ELR (cell line): ENCODE measurements at places on chromosomes 1 and 21.
A peak's percentile ranks its signal among the peaks of the same experiment; 100 is the strongest.

DNA sequence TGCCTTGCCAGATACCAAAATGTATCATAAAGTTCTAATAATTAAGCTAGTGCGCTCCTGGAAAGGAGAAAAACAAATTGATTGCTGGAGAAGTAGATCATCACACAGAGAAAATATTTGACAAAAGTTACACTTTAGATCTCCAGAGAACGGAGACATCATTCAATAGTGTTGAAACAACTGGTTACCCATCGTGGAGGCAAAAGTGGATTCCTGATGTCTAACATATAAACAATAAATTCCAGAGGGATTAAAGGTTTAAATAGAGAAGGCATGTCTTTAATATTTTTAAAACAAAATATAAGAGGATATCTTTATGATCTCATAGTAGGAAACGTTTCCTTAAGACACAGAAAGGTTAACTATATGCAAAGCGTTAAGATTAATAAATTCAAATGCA, 41.0 kb downstream of the NRIP1 start:
- DNase-seq: peak; percentile 36

- no peak for DNase-seq
Measured at GRCh38 chr1:194300776-194301175, 1114.4 kb upstream of the B3GALT2 start.

GRCh38 chr1:20469406-20470076, 16.5 kb downstream of the CAMK2N1 start:
- no peak for DNase-seq

DNA sequence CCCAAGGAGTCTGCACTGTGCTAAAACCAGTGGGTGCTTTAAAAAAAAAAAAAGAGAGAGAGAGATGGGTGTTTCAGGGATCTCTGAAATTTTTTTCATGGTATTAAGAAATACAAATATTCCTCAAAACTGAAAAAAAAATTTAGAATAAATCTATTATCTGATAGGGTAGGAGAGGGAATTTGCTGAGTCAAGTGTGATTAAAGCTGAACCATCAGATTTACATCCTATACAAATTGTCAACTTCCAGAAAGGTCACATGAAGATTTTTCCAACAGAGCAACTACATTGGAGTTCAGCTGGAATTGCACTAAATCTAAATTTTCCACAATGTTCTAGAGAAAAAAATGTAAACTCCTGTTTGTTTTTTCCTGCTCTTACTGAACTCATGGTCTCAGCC, 79.3 kb upstream of the DSCAM start:
- DNase-seq: no peak

DNA sequence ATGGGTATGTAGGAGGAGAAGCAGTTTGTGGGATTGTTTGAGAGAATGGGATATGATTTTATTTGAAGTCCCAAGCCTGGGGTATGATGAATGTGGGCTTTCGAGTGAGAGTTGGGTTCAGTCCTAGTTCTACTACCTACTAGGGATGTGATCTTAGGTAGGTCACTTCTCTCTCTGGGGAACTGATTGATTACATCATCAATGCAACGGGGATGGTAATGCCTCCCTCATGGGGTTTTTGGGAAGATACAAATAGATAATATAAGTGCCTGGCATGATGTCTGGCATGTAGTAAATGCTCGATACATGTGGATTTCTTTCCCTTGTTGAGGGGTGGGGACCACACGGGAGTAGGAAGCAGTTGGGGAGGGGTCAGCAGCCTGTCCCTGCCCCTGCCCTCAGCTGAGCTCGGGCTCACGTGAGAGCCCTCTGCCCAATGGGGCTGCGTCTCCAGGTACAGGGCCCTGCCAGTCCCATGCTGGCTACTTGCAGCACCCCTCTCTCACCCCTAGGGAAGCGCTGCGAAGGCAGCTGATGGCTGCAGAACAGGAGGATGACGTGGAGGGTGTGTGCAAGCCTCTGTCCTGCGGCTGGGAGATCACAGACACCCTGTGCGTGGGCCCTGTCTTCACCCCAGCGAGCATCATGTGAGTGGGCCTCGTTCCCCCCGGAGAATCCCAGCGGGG, 38.7 kb downstream of the AZIN2 start:
- no peak for DNase-seq

- no peak for DNase-seq
Measured at GRCh38 chr1:5628416-5628815, 363.8 kb downstream of the NPHP4 start.

- DNase-seq: no peak
Measured at GRCh38 chr1:109635862-109636200, 16.2 kb downstream of the AMPD2 start.

GRCh38 chr1:201507360-201507675, 395 bp upstream of the CSRP1 start:
- DNase-seq: no peak

- DNase-seq: peak; percentile 28
Measured at GRCh38 chr1:55735106-55735505, 519.9 kb upstream of the USP24 start.

DNA sequence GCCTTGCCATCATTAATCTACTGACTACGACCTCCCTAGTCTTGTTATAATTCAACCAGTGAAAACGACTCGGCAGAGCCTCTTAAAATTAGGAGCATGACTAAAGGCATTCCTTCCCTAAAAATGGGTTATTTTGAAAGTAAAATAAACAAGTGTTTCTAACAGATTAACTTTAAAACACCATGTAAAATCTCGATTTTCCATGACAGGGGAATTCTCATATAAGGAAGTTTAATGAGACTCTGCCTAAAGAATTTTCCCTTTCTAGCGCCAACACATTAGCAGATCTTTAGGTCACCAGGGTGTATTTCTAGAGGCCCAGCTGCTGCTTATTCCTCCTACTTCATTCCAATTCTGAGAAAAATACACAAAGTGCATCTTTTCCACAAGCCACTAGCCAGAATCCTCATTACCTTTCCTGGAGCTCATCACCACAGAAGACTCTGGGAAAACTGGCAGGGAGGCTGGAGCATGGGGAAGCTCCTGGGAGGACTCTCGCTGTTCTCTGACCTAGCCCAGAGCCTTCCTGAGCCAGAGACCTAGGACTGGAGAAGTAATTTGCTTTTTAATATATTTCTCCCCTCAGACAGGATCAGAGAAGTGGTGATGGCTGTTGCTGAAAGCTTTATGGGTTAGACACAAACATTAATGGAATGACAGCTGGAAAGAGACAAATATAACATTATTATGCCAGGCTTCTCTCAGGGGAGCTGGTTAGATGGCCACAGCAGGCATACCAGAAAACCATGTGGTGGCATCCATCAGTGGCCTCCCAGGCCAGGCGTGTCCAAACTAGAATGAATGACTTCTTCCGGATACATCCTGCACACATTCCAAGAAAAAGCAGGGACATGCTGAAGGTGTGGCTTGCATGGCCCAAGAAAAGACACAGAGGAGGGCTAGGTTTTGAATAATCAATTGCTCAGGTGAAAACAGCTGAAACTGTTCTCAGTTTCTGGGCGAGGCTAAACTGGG, 63.6 kb upstream of the CTTNBP2NL start:
- no peak for DNase-seq

DNA sequence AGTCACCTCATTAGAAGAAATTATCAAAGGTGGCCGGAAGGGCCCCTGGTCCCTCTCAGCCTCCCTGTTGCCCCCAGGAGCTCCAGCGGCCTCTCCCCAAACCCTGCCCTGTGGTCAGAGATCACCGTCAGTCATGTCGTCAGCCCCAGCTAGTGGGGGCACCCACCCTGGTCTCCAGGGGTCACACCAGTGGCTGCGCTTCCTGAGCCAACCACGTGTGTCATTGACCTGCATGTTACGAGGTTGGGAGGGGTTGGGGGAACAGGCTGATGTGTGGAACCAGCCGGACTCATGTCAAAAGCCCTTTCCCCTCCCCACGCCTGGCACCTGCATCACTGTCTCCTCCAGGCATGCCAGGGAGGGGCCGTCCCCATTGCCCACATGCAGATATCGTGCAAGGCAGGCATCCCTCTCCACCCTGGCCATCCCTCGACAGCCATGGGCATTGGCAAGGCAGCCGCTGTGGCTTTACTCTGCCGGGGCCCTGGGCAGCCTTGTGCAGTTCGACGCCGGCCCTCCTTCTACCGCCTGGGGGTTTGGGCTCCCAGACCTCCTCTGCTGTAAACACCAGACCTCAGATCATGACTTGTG, 128.7 kb downstream of the CRYAA start:
- no peak for DNase-seq

GRCh38 chr1:209398313-209398991, 185.1 kb upstream of the CAMK1G start:
- DNase-seq: peak; percentile 93

- DNase-seq: no peak
Measured at GRCh38 chr1:76237211-76237610, 162.7 kb downstream of the ST6GALNAC3 start.

- no peak for DNase-seq
Measured at GRCh38 chr1:160097151-160097910, 1.1 kb downstream of the IGSF8 start.
